ENCODE measurements at places on chromosomes 16 and 17.

DNA sequence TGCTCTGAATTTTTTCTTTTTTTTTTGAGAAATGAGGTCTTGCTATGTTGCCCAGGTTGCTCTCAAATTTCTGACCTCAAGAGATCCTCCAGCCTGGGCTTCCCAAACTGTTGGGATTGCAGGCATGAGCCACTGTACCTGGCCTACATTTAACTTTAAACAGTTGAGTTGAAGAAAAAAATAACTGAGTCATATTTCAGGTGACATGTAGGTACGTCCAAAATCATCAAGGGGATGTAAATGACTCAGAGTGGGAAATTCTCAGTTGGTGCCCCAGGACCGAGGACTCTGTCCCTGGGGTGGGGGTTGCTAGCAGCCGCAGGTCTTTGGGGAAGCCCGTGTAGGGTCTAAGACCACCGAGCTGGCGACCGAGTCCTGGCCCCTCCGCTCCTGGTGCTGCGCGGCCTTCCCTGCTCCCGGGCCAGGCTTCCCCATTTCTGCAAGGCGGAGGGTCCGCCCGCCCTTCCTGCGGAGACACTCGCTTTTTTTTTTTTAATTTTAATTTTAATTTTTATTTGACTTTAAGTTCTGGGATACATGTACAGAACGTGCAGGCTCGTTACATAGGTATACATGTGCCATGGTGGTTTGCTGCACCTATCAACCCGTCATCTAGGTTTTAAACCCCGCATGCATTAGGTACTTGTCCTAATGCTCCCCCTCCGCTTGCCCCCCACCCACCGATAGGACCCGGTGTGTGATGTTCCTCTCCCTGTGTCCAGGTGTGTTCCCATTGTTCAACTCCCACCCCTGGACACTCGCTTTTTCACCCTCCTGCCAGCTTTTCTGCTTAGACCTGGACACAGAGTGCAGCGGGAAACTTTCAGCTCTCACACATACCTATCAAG, 12.7 kb upstream of the N4BP1 start:
- DNase-seq: peak; percentile 29

- no peak for DNase-seq
Measured at GRCh38 chr17:18921912-18922451, 30.0 kb upstream of the SLC5A10 start.

- no peak for DNase-seq
Measured at GRCh38 chr16:87966685-87967185, 15.5 kb downstream of the BANP start.

DNA sequence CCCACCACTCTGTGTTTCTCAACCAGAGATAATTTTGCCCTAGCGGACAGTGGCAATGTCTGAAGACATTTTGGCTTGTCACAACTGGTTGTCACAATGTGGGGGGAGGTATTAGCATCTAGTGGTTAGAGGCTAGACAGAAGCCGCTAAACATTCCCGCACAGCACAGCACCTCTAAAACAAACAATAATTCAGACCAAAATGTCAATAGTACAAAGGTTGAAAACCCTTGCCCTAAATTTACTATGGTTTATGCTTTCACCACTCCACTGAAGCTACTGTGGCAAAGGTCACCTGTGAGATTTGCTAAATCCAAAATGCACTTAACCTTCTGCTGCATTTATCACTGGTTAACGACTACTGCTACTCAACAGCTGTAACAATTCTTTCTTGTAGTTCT, 14.1 kb downstream of the NUP88 start:
- no peak for DNase-seq

DNA sequence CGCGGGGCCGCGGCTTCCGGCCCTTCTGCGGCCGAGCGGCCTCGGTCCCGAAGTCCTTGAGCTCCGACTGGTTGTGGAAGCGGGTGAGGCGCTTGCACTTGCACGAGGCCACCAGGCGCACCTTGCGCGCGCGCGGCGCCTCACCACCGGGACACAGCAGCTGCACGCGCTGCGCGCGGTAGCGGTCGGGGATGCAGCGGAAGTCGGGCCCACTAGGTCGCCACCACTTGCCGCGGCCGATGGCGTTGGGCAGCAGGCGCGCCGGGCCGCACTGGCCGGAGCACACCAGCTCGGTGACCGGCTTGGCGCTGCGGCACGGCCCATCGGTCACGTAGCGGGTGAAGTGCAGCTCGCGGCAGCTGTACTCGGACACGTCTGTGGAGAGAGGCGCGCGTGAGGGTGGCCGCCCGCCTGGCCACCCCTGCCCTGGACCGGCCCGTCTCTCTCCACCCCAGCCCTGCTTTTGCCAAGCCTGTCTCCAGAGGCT, 3.2 kb downstream of the SOST start:
- no peak for DNase-seq

GRCh38 chr17:16934836-16935235, 37.1 kb downstream of the TNFRSF13B start:
- no peak for DNase-seq

- DNase-seq: no peak
Measured at GRCh38 chr17:4485676-4486646, 12.7 kb upstream of the SPNS2 start.

- no peak for DNase-seq
Measured at GRCh38 chr17:1977583-1978395, 47.3 kb downstream of the RTN4RL1 start.

GRCh38 chr17:77837917-77838316, 120.6 kb upstream of the TNRC6C start:
- peak; percentile 33 for DNase-seq

- no peak for DNase-seq
Measured at GRCh38 chr17:17758941-17759563, 77.7 kb downstream of the SREBF1 start.

DNA sequence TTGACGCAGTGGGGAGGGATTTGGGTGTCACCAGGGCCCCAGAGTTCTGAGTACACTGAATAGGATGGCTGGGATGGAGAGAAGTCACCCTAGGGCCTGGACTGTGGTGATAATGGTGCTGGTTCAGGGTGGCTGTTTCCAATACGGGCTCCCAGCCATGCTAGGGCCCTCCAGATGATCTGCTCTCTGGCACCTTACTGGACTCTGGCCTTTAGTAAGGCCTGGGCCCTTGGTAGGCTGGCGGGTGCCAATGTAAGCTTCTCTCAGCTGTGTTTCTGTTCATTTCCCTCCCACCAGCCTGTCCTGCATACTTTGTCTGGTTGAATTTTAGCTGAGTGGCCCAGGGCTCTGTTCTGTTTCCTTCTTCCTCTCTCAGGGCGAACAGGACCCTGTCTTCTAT, 2.8 kb downstream of the PLA2G15 start:
- DNase-seq: no peak

DNA sequence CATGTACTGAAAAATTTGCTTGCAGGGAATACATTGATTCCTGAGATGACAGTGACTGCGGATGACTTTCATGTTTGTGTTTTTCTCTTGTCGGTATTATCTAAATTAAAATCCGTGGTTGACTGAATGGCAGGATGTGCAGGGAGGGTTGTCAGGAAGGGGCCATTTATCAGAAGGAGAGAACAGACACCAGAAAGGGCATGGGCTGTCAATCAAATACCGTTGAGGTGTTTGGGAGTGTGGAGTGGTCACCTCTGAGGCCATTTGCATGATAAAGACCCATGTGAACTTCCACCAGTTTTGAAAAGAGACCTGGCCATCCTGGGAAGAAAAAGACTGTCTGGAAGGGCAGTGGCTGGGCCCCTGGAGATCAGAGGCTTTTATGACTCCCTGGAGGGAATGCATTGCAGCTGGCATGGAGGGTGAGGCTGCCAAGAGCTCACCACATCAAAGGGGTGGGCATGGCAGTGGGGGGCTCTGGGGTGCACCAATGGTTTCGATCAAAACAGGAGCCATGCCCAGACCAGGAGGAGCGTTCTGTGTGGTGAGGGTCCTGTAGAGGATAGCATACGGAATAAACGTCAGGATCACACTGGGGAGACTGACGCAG, 67.1 kb downstream of the CYLD start:
- DNase-seq: no peak

- no peak for DNase-seq
Measured at GRCh38 chr17:77566151-77566550, 392.4 kb upstream of the TNRC6C start.

DNA sequence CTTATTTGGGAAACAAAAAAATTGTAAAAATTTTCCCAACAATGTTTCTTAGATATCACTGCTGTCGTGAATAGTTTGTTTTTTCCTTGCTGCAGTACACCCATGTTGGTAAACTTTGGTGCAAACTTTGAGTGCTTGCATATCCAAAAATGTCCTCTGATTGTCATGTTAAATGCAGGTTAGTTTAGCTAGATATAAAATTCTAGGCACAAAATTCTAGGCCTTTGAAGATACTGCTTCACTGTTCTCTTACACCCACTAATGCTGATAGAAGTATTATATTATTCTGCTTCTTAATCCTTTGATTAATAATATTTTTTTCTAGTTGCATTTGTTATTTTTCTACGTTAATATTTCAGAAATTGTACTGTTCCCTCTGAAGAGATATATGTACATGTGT, 16.1 kb downstream of the TOM1L1 start:
- DNase-seq: no peak

GRCh38 chr16:22016927-22017326, 9.0 kb downstream of the MOSMO start:
- DNase-seq: no peak

DNA sequence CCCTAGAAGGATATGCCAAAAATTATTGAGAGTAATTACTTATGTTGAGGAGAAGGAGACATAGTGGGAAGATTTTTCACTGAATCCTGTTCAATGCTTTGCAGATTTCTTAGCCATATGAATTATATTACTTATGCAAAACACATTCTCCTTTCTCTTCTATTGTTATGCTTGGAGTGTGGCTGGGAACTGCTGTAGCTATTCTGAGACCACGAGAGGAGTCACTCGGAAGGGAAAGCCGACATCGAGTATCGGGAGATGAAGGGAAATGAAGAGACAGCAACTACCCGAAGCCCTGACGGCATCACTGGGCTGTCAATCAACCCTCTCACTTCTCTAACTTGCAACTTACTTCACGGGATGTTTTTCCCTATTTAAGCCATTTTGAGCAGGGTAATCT, 39.6 kb downstream of the STX8 start:
- DNase-seq: no peak

- DNase-seq: no peak
Measured at GRCh38 chr16:12672986-12673385, 130.7 kb downstream of the CPPED1 start.

- DNase-seq: no peak
Measured at GRCh38 chr17:8744086-8744785, 400 bp downstream of the CCDC42 start.

DNA sequence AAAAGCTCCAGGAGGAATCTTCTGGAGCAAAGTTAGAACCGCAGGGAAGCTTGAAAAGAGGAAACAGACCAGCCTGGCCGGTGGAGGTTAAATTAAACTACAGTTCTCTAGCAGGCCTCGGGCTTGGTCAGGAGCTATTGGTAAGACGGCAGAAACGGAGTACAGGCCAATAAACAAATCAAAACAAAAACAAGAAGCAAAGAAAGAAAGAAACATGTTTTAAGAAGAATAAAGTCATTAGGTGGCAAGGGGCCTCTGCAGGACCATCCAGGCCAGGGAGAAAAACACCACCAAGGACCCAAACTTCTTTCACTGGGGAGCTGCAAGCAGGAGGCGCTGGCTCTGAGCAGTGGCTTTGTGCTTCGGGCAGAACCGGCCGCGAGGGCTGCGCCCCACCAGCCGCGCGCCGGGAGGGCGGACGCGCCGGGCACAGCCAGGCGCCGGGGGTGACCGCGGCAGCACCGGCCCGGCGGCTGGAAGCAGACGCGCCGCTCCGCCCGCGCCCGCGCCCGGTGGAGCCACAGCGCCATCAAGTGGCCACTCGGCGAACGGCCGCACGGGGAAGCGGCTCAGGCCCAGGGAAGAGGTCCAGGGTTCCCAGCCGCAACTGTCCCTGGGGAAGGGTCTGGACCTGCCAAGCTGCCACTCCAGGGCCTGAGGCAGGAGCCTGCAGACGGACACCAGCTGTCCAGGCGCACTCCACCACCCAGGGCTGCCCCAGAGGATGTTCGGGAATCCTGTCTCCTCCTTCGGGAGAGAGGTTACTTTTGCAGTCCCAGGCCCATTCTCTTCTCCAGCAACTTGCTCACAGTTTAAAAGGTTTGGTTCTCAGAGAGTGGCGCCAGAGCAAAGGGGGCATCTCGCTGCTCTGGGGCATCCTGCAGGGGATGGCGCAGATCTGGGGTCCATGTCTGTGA, 419.4 kb downstream of the SOX9 start:
- DNase-seq: no peak

DNA sequence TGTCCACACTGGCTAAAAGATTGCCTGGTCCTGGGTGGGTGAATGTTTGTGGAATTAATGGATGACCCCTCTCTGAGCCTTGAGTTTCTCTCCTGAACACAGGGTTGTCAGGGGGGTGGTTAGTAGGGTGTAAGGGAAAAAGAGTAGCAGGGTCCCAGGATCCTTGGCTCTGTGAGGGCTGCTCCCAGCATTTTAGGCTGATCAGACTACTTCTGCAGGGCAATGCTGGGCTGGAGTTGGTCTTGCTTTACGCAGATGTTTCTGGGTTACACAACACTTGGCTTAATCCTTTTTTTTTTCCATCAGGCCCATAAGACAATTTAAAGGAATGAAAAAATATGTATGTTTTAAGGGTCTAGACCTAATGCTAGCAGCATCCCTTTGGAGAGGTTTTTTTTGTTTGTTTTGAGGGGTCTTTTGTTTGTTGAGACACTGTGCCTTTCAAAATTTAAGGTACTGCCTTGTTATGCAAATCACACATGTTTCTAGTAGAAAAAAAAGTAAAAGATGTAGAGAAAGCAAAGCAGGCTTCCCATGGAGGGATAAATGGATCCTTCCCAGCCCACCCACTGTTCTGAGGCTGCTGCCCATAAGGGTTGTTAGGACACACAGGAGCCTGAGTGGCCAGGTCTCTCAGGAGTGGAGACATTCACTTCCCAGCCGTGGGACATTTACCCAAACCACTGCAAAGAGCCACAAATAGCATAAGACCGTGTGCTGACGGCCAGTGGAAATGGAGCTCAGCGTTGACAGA, 225.6 kb upstream of the HSBP1 start:
- DNase-seq: no peak

DNA sequence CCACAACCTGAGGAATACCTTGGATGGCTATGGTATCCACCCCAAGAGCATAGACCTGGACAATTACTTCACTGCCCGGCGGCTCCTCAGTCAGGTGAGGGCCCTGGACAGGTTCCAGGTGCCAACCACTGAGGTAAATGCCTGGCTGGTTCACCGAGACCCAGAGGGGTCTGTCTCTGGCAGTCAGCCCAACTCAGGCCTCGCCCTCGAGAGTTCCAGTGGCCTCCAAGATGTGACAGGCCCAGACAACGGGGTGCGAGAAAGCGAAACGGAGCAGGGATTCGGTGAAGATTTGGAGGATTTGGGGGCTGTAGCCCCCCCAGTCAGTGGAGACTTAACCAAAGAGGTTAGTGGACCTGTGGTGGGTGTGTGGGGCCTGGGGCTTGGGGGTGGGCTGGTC, 3.1 kb downstream of the NFE2L1 start:
- DNase-seq: no peak

- no peak for DNase-seq
Measured at GRCh38 chr17:81980707-81981343, 3.4 kb downstream of the ASPSCR1 start.

GRCh38 chr16:10961231-10961630, 16.9 kb downstream of the CLEC16A start:
- DNase-seq: no peak
